ENCODE measurements at places on chromosomes 7 and 10.

DNA sequence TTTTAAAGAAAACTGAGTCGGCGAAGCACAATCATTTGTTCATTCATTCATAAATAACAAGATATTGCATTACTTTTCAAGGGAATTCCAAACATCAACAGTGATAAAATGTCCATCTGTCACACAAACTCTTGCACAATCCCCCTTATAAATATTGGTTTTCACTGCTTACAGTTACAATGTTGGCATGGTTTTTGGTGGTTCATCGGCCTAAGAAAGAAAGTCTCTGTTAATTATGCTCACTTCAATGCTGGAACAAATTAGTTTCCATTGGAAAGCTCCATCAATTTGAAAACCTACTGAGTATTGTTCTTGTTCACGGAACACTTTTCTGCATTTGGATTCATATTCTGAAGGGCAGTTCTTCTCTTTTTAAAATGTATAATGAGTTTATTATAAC lies 188.5 kb downstream of the JAZF1 start:
- DNase-seq: no peak

DNA sequence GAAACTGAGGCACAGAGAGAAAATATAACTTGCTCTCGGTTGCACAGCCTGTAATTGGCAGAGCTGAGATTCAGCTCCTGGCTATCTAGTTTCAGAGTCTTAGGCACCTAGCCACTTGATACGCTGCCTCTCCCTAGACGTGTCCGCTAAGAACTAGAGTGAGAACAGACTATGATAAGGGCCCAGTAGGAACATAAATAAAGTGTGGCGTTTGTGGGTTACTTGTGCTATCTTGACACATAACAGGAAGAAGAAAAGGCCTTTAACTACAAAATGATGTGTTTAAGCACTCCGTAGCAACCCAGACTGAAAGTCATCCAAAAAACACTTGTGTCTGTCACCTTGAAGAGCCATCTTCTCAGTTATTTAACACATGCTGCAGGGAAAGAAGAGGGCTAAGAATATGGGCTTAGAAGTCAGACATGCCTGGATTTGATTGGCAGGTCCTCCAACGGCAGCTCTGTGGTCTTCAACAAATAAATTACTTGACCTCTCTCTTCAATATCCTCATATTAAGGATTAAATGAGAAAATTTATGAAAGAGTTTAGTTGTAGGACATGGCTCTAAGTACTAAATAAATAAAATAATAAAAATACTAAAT lies 96.2 kb downstream of the SGMS1 start:
- DNase-seq: no peak

DNA sequence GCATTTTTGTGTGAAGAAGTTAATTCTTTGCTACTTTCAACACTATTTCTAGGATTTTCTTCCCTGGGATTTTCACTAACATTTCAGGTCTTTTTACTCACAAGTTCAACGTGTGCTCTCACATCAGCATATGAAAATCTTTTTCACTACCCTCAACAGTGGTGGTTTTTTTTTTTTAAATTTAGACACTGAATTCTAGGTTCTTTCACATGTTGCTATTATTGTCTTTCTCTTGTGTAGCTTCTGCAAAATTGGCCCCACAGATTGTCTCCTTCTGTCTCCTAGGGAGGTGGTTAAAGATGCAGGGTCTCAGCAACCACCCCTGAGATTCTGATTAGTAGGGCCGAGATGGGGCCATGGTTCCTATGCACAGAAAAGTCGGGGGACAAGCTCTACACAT lies 165.0 kb upstream of the GPR26 start:
- no peak for DNase-seq

DNA sequence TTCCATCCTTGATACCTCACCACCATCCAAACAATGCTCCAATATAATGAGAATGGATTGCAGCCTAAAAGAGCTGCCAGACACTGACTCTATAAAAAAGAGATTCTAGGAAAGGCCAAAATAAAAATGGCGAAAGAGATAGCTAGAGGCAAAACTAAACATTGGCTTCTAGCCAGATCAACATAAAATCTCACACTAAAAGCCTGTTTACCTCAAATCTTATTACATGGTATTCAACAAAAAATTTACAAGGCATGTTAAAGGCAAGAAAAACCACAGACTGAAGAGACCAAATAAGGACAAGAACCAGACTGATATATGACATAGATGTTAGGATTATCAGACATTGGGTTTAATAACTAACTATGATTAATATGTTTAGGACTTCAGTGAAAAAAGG lies 1127.0 kb downstream of the DNAJB9 start:
- DNase-seq: no peak

DNA sequence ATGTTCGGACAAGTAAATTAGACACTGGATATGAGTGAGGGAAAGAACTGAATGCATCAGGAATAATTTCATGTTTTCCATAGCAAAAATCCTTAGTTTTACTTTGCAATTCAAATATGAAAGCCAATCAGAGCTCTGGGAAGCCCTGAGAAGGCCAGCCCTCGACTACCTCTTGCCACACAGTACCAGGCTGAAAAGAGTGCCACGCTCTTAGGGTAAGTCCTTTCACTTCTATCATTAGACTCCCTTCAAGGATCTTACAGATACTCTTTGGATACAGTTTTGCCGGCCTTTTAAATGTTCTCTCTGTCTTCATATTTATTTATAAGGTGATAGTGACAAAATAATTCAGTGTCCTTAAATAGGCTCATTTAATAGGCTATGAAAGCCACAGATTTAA lies 1.9 kb downstream of the COBL start:
- DNase-seq: no peak

All from AG08396 (cell line).